CD4-positive, alpha-beta T cell treated with Interleukin-10 for 1 hour (primary cell): ENCODE measurements at places on chromosomes 5 and 9.
A peak's percentile ranks its signal among the peaks of the same experiment; 100 is the strongest.

DNA sequence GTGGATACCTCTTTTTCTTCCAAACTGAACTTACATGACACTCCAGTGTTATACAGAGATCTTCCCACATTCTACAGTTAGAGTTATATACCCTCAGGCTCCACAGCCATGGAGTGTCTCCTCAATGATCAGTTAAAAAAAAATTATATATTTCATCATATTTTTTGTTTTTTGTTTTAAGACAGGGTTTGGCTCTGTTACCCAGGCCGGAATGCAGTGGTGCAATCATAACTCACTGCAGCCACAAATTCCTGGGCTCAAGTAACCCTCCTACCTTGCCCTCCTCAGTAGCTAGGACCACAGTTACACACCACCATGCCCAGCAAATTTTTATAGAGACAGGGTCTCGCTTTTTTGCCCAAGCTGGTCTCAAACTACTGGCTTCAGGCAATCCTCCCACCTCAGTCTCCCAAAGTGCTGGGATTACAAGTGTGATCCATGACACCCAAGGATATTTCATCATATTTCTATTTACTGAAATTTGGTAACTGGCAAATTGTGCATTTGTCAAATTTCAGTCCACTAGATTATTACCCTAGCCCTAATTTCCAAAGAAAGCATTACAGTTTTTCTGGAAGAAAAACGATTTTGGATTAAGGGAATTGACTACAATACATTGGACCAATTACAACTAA is 18.1 kb upstream of the SCAI start:
- no peak for DNase-seq

DNA sequence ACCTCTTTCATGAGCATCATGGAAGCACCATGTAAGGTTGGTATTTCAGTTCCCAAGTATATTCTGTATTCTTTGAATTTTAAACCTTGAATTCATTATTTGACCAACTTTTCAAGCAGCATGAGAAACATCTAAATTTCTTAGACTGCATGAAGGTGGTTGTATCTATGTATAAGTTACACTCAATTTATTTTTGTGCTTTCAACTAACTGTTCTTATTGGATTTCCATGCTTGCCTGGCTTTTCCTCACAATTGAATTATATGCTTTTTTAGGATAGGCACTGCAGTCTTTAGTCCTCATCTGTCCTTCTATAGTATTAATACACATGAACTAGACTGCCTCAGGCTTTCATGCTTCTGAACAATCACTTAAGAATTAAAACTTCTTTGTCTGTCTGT is 134.0 kb downstream of the CEP120 start:
- DNase-seq = no peak

- no peak for DNase-seq
Measured at GRCh38 chr5:76291305-76292077, 111.6 kb upstream of the IQGAP2 start.

- no peak for DNase-seq
Measured at GRCh38 chr5:139654871-139655491, 6.8 kb downstream of the CXXC5 start.

DNA sequence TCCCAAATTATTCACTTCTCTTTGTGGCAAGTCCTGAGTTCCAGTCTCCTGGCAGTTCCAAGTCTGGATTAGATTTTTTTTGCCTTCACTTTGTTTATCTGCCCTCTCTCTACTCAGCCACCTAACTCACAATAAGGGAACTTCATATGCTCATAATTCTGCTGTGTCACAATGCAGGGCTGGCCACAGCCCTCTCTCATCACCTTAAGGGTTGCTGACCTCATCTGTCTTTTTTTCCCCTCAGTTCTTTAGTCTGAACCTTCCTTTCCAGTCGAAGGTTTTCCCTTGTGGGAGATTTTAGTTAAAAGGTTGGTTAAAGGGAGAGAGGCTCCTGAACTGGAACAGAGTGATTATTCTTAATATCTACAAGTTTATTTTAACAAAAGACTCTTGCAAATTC is 4.1 kb downstream of the BAG1 start:
- DNase-seq = no peak

DNA sequence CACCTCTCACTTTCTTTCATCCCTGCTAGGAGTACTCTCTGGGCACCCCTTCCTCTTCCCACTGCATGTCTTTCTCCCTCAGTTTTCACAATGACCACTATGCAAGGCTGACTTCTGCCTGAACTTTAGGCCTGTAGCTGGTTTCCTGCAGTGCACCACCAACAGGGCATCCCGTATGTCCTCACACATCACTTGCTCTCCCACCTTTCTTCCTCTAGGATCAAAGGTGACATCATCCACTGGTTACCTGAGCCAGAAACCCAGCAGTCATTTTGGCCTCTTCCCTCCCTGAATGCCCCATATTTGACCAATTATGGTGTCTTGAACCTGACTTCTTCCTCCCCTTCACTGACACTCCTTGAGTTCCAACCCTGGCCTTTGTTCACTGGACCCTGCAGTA is 8.5 kb downstream of the GAS1 start:
- no peak for DNase-seq

DNA sequence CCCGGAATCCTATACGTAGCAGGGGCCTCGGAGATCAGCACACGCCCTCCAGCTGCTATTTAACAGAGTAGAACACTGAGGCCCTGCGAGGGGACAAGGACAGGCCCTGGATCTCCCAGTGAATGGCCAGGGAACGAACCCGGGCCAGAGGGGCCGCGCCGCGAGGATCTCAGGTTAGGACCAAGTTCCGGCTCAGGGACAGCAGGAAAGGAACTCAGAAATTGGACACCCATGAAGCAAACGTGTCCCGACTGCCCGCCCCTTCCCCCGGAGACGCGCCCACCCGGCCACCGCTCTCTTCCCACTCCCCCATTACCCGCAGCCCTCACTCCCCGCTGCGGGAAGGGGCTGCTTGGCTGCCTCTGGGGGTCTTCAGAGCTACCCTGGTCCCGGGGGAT is 1.0 kb upstream of the FOXE1 start:
- DNase-seq = no peak

DNA sequence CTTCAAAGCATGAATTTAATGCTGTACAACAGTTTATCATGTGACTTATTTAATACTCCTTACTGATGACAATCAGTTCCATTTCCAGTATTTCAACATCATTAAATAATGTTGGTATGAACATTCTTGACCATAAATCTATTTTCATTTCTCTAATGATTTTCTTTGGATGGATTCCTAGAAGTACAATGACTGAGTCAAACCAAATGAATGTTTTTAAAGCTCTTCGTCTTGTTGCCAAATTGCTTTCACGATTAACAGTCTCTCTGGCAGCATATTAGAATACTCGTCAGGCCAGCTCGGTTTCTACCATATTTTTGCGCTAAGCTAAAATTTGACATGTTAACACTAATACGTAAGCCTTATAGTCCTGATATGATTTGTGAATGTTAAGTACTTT is 197.0 kb downstream of the TRPM3 start:
- DNase-seq = no peak

DNA sequence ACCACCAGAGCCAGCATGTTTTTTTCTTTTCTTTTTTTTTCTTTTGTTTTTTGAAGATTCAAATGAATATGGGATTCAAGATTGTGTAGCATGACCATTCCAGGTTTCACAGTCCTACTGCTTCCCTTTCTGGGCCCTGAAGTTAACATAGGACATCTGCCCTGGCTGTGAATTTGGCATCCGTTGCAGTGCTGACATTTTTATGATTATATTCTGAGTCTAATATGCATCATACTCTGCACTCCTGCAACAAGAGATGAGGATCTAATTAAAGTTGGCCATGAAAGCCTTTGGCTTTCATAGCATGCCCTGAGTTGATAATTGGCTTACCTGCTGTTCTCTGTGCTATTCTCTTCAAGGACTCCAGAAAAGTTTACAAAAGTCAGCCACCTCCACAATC is 29.8 kb downstream of the C5orf22 start:
- no peak for DNase-seq

GRCh38 chr9:127277099-127277498 is 12.5 kb downstream of the GARNL3 start:
- DNase-seq = no peak

DNA sequence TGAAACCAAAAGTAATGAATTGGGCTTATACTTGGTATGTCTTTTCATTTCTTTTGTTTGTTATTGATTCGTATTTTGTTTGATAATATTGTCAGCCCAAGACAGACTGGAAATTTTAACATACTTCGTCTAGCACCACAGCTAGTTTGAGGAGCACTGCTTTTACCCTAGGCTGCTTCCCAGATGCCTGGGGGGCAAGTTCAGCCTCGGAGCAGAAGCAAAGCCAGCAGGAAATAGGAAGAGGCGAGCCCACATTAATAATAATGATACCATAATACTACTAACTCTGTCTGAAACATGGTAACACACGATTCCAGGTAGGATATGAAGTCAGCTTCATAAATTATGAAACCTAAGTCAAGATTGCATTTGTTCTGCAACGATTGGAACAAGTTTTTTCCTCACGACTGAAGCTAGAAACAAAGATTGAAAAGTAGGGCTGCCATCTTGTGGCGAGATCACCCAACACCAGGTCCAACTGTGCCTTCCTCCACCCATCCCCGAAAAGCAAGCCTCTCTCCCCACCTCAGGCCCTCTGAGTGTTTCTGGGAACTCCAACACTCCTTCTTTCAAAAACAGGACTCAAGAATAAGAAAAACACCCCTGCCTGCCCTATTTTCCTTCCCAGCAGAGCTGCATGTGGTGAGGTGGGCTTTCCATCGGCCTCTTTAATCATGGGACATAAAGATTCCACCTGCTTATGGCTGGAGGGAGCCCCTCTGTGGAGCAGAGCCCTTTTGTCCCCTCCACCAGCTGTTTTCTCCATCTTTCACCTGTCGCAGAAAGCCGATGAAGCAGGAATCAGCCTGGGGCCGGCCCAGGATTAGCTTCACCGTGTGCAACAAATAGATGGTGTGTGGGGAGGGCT is 236.4 kb downstream of the CAAP1 start:
- no peak for DNase-seq

GRCh38 chr5:179409806-179410205 is 64.5 kb upstream of the ADAMTS2 start:
- DNase-seq = no peak

DNA sequence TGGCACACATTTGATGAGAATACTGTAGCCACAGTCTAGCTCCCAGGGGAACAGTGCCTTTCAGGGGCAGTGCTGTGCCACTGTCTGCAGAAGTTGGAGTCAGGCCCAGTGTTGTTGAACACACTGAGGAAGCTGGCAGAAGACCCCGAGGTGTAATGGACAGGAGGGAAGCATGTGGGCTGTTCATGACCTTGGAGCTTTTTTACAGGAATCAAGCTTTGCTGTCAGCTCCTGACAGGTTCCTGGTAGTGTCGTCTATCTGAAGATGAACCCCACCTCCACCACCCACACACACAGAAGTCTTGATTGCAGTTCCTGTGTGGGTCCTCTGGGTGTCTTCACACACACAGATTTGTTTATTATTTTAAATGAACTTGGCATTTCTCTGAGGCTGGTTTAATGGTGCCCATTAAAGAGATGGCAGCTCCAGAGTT is 40.3 kb upstream of the TNFAIP8 start:
- DNase-seq = peak; percentile 82

DNA sequence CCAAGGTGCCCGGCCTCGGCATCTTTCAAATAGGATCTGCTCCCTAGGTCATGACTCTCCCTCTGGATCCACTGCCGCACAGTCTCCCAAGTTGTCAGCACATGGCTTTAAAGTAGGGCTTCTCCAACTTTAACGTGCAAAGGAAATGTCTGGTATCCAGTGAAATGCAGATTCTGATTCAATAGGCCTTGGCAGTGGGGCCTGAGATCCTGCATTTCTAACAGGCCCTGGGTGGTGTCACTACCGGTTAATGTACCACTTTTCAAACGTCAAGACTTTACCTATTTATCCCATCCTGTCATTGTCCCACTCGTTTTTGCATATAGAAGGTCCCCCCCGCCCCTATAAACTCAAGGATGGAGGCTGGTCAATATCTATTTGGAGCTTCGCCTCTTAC is 137.6 kb upstream of the ZNF618 start:
- DNase-seq = no peak

GRCh38 chr9:125822160-125822559 is 75.0 kb downstream of the PBX3 start:
- DNase-seq = no peak

GRCh38 chr5:472076-472655 is 29.2 kb downstream of the EXOC3 start:
- no peak for DNase-seq

DNA sequence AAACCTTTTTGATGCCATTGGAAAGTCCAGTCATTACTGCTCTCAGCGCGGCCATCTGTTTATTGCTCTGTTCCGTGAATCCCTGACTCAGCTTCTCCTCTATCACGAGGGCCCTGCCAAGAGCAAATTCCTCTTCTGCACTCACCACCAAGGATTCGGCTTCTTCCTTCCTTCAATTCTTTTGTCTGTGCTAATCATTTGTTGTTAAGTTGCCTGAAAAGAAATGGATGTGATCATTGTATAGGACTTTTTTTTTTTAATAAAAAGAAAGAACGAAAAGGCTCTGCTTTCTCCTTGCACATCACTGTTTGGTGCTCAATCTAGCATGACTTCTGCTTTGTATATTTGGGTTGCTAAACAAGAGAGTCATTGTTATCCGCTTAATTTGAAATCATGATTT is 128.7 kb upstream of the PIK3R1 start:
- no peak for DNase-seq

- DNase-seq = no peak
Measured at GRCh38 chr5:5340206-5340729, 82.2 kb upstream of the ICE1 start.

GRCh38 chr9:131889437-131890251 is 149.8 kb upstream of the RAPGEF1 start:
- DNase-seq = no peak

GRCh38 chr5:84682531-84682930 is 297.9 kb upstream of the EDIL3 start:
- DNase-seq = no peak

- peak; percentile 80 for DNase-seq
Measured at GRCh38 chr9:128438343-128439109, 17.3 kb upstream of the ODF2 start.

DNA sequence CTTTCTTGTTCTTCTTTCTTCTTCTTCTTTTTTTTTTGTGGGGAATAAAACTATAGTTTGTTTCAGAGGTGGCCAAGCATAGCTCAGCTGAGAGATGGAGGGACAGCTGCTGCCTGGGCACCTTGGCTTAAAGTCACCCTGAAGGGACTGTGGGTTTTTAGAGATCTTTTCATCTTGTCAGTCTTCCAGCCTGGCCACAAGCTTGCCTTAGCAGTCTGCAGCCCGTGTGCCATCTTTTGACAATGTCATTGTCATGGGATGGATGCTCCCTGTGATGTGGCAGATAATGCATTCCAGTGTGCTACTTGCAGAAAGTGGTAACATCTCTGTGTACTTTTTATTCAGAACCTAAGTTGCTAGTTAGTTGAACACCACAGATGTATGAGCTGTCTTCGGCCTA is 280.8 kb downstream of the FANCC start:
- no peak for DNase-seq
